Brain pericyte (primary cell): ENCODE measurements at places on chromosomes 1 and 21.

- DNase-seq = no peak
Measured at GRCh38 chr1:25748531-25749205, 51.3 kb upstream of the SELENON start.

DNA sequence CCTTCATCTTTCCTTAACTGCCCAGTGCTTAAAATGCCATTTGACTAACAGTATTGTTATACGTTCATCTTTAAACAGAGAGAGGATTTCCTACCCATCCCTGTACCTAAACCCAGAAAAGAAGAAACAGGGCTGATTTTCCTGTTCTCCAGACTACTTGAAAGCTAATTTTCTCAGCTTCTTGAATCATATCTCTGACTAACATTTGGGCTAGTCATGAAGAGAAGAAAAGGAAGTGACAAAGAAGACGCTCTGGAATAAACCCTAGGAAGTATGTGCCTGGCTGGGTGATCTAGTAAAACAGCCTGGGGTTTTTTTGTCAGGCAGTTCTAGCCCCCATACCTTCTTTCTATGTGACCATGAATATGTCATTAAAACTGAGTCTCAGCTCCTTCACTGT, 44.8 kb upstream of the SGIP1 start:
- no peak for DNase-seq

- no peak for DNase-seq
Measured at GRCh38 chr1:184826001-184826400, 71.3 kb upstream of the EDEM3 start.

DNA sequence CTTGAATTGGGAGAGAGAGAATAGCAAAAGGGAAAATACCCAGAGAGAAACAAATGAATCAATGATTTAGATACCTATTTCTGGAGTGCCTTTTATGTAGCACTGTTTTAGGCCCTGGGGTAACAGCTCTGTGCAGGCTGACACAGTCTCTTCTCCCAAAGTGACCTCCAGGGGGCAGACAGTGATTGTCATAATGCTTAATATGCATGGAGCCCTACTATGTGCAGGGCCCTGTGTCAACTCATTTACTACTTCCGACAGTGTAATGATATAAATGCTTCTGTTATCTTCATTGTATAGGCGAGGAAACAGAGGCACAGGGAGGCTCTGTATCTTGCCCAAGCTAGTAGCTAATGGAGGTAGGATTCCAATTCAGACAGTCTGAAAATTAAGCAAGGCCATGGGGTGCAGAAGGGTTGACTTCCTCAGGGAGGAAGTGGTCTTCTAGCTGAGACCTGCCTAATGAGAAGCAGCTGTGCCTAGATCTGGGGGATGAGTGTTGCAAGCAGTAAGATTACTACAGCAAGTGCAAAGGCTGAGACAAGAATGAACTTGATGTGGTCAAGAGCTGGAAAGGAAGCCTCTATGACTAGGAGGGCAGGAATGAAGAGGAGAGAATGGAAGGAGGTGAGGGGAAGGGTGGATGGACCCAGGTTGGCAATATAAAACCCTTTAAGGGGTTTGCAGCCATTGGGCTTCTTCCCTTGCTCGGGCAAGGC, 16.2 kb upstream of the SERINC2 start:
- DNase-seq = no peak

GRCh38 chr1:62912028-62912638, 128.2 kb downstream of the ATG4C start:
- DNase-seq = no peak

- no peak for DNase-seq
Measured at GRCh38 chr1:235918032-235918431, 51.3 kb upstream of the LYST start.

- DNase-seq = no peak
Measured at GRCh38 chr1:218351391-218352074, 6.4 kb downstream of the TGFB2 start.

GRCh38 chr1:236457775-236458174, 63.7 kb downstream of the EDARADD start:
- DNase-seq = no peak

DNA sequence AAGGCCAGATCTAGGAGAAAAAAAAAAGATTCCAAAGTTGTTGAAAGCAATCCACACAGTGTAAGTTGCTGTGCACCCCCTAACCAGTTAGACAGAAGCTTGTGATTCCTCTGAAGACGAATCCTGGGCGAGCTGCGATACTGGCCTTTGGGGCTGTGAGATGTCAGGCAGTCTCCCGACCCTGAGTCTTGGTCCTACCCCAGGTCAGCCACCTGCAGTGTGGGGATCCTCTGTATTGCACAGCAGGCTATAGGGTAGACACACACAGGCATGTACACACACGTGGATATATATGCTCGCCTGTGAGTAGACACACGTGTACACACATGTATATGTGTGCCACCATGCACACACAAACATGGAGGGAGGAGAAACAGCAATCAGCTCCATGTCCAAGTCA, 12.9 kb downstream of the ACTRT2 start:
- DNase-seq = no peak

DNA sequence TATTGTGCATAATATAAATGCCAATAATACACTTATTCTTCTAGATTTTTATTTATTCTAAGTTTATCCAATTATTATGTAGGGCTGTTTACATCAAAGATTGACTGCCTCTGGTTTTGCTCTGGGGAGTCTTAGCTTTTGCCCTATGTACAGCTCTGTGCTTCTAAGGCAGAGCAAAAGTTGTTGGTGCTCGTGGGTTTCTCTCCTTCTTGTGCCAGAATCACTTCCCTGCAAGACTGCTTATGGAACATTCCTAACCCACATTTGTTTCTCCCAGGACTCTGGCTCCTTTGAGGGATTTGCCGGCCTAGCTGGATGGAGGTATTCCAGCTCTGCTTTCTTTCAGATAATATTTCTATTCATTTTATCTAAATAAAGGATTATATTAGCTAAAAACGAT, 849.1 kb downstream of the USP25 start:
- no peak for DNase-seq

GRCh38 chr1:95371666-95372282, 137.8 kb downstream of the RWDD3 start:
- DNase-seq = no peak

DNA sequence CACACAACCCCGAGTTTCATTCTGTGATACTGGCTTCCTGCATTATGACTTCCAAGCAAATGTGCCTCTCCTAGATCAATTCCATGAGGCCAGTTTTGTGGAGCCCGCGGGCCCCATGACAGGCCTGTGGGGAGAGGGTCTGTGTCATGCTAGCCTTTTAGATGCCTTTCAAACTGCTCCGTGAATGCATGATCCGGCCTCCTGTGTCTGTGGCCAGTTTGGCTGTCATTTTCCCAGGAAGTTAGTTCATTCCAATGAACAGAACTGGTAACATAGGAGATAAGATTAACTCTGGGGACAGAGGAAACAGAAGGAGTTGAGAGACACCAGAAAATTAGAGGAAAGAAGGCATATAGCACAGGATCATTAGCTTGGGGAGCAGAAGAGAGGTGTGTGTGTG, 3.2 kb downstream of the FNDC7 start:
- no peak for DNase-seq

- no peak for DNase-seq
Measured at GRCh38 chr1:214664651-214665433, 61.8 kb downstream of the CENPF start.

DNA sequence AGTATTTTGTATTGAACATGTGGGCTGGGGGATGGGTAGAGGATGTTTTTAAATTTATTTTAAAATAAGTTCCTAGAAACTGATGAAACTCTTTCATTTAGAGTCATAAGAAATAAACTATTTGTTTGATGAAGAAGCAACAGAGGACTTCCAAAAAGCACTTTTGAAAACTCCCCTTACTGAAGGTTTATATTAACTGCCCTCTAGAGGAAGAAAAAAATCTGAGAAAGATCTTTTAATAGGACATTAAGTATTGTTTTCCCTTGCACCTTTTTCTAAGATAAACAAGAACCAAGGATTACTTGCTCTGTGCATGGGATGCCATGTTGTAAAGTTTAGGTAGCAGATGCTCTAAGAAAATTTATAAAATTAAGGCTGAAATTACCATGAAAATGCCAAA, 14.1 kb downstream of the DISP1 start:
- no peak for DNase-seq

DNA sequence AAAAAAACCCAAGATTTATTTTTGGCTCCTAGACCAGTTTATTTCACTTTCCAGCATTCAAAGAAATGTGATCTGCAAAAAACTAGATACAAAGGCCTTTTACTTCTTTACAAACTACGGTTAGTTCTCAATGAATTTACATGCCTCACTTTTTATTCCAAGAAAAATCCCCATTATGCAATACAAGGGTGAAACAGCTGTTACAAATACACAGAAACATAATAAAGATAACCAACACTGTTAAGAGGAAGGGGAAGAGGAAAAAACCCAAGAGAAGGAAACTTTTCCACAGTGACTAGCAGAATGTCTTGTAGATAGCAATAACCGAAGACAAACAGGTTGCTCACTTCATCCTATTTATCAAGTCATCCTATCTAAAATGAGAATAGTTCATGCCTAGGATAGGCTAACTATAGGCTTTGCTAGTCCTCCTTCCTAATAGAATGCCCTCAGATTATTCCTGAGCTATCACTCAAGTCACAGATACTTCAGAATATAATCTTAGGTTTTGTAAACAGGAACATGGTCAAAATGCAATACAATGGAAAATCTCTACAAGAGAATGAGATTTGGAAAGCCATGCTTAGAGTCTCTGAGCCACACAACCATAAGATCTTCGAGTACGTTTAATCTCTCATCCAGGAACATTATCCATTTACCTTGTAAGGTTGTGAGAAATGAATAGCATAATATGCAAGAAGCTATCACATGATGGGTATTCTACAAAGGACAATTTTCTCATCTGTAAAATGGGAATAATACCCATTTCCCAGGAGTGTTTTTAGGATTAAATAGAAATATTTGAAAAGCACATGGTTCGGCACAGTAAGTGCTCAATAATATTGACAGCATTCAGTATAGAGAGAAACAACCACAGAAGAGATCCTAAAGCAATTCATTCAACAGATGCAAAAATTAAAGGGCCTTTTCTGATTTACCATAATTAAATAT, 5.4 kb downstream of the PNRC2 start:
- DNase-seq = no peak

DNA sequence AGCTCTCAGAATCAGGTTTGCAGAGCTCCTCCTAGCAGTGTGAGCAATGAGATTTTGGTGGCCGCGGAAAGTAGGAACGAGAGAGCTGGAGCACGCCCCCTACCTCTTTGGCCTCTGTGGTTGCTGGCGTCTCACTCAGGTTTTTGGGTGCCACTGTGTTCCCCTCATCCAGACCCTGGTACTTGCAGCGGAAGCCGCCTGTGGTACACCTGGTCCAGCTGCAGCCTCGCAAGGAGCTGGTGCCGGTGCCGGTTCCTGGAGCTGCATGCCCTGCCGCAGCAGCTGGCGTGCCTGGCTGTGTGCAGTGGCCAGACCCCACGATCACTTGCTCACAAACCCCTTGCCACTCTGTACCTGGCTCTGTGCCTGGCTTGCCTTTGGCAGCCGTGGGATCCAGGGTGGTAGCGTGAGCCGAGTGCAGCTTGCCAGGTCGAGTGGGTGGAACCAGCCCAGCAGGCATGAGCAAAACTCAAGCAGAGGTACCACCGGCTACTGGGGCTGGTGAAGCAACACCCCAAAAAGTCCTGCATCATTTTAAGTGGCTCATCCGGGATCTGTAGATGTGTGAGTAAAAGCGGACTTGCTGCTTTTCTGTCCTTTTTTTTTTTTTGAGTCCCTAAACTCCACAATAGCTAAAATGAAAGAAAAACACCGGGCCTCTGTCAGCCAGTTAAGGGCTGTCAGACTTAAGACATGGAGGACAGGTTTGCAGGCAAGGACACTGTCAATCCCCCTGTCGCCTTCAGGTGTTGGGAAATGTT, 844.9 kb downstream of the KCNT2 start:
- no peak for DNase-seq

GRCh38 chr21:16040601-16041000, 310.8 kb downstream of the USP25 start:
- no peak for DNase-seq

- no peak for DNase-seq
Measured at GRCh38 chr21:32966120-32966519, 59.6 kb upstream of the OLIG2 start.

DNA sequence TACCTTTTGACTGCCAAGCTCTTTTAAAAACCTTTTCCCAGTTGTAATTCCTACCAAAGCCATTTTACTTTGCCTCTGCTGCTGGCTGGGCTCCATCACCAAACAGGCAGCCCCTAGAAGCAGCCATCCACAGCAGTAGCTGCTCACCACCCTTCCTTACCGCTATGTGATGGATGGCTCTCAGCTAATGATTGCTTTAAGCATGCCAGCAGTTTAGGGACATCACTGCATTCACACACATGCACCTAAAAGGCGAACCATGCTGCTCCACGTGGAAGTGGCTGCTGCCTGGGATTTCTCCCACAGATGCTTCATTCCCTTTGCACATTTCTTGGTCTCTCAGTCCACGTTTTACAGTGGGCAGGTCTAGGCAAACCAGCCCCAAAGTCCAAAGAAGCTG, 46.3 kb upstream of the PDE9A start:
- DNase-seq = no peak

DNA sequence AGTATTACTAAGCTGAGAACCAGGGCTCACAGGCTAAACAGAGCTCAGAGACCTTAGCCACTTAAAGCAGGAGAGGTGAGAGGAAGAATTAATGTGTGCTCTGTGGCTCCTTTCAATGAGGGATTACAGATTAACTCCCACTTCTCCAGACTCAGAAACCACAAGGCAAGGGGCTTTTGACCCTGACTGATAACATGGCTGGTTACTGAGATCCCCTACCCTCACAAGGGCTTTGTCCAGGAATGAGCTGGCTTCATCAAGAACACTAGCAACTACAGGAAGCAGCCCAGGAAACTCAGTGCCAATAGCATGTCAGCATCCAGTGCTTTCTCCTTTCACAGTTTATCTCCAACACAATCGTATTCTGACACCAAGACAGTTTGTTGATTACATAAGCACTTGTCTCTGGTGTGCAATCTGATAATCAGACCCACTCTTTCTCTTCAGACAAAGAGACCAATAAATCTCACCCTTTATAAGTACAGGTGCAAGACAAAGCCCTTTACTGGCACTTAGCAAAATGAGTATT, 38.8 kb downstream of the ERI3 start:
- DNase-seq = no peak
